ENCODE measurements at places on chromosomes 2 and 18.

DNA sequence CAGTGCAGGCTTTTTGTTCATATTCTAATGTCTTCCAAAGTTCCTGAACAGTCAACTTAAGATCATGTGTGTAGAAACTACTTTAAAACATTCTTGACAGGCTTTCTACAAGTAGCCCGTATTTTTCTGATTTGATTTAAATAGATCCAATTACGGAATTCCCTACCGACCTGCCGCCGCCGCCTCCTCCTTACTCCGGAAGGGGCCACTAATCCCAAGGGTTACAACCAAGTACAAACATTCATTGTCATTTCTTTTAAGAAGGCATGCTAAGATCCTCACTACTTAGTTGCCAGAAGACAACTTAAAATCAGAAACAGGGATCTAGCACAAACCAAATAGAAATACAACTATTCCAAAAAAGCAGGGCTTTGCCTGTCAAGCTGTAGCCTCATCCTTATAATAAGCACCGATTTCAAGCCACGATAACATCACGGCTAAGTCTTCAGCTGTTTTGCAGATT, 784 bp downstream of the WDR33 start:
- no peak for DNase-seq

DNA sequence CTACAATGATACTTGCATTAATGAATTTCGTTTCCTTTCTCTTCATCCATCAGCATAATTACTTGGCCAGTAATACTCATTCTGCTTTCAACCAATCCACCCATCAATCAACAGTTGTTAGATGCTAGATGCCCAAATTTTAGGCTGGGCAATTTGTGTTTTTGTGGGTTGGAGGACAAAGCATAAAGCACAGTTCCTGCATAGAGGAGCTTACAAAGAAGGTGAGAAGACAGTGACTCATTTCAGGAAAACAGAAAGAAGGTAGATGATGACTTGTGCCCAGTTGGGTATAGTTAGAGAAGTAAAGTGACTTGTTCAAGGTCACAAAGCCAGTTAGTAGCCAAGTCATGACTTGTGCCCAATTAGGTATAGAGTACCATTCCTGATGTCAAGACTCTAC, 1186.8 kb upstream of the CELF4 start:
- DNase-seq: no peak

DNA sequence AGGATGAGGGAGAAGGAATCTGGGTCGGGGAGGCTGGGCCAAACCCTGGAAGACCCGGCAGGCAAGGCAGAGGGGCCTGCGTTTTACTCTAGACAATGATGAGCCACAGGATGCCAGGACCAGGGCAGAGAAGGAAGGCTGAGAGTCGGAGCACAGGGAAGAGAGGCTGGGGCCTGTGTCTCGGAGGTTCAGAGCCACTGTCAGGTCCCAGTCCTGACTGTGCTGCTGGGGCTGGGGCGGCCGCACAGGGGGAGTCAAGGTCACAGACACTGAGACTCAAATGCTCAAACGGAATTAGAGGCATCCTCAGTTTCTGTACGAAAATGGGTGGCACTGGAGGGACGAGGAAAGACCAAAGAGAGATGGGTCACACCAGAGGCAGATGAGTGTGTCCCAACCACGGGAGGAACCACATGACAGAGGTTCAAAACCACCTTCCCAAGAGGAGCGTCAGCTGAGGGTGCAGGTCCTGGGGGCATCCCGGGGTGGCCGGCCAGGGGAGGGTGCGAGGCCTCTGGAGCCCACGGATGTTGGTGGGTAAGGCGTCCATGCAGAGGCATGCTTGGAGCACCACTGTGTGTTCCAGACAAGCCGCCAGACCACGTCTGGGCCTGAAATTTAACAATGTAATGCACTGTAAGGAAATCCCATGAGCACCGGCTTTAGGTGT, 14.7 kb downstream of the HDAC4 start:
- no peak for DNase-seq

DNA sequence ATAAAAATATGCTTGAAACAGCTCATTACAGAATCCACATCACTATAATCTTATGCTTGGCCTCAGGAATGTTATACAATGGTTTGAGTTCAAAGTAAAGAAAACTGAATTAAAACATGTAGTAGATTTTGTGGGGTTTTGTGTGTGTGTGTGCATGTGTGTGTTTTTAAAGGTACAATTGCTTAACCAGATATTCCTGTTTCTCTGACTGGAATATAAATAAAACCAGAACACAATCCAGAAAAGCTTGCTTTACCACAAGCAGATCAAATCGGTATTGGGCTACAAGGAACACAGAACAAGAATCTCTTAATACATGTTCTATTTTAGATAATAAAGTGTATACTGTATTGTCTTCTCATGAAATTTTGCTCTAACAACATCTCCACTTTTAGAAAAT, 110.0 kb downstream of the TMEM247 start:
- DNase-seq: no peak

GRCh38 chr2:64967601-64968000, 21.6 kb upstream of the SLC1A4 start:
- DNase-seq: no peak

GRCh38 chr2:224994242-224994823, 47.9 kb downstream of the DOCK10 start:
- no peak for DNase-seq

DNA sequence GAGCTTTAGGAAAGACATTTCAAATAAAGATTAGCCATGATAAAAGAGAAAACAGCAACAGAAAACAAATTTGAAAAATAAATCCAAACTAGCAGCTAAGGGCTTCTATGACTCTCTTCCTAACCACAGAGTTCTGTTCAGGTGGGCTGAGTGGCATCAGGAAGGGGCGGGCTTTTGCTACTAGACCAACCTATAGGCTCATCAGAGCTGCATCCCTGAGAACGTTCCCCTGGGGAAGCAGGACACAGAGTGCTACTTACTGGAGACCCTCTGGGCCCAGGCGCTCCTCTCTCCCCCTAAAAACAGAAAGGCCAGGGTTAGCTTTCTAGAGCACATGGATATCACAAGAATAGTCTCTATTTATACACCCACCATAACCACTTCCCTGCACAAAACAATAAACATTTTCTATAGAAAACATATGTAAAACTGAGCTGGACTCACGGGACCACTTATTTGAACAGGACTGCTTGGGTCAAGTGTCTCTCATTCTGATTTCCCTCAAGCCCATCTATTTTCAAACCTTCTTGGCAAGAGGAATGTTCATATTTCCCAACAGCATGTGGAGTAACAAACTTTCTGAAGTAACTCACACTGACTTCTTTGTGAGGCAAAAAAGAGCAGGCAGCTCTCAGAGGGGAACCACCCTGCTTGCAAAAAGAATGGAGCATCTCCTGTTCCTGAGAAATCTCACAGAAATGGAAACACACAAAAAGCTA, 78.9 kb upstream of the LMAN1 start:
- DNase-seq: no peak

DNA sequence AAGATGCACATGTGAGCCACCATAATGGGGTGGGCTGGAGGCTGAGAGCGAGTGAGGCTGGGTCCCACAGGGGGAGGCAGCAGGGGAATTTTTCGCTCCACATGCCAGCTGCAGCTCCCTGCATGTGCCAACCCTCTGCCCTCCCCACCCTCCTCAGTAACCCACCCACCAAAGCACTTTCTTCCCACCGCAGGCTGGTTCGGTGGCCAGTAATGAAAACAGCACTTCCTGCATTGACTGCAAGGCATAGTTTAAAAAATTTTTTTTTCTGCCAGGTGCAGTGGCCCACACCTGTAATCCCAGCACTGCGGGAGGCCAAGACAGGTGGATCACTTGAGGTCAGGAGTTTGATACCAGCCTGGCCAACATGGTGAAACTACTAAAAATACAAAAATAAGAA, 147.5 kb upstream of the TTC39C start:
- no peak for DNase-seq

DNA sequence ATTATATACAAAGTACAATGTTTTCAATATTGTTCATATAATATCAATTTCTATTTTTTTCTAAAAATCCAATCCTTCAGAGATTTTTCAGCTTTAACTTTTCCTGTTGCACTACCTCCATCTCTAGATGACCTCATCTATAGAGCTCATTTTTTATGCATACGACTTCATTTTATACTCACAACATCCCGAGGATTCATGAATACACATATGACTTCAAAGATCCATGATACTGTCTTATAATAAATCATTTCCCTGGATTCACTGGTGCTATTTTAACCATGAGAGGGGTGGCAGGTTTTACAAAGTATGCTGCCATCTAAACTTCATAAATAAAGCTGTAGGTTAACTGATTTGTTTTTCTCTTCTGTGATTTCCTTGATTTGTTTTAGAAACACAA, 694.6 kb downstream of the EPHA4 start:
- no peak for DNase-seq

GRCh38 chr2:64554117-64554516, 30.0 kb downstream of the AFTPH start:
- DNase-seq: no peak

DNA sequence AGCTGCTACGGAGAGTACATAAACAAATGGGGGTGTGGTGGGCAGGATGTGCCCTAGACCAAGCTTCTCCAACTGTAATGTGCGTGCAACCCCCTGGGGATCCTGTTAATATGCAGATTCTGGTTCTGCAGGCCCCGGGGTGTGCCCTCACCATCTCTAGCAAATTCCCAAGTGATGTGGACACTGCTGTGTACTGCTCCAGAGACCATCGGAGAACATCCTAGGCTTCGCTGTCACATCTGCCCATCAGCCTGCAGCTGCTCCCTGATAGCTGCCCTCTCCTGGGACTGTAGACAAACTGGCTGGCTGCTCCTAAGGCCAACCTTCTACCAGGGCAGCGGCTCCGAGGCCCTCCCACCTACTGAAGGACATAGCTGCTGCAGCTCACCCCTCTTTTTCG, 3.2 kb downstream of the HS1BP3 start:
- no peak for DNase-seq
